ENCODE measurements at places on chromosomes 1 and 21.

DNA sequence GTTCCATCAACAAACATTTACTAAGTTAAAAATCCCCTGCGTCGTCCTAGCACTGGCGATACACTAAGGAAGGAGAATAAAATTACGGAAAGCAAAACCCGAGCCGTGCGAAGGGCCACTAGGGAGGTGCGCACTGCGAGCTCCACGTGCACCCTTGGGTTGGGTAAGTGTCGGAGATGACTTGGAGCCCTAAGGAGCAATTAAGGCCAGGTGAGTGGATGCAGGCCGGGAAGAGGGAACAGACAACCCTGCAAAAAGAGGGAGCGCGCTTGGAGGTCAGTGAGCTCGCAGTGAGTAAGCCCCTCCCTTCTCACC lies 704 bp downstream of the WDR4 start:
- DNase-seq, result no peak

DNA sequence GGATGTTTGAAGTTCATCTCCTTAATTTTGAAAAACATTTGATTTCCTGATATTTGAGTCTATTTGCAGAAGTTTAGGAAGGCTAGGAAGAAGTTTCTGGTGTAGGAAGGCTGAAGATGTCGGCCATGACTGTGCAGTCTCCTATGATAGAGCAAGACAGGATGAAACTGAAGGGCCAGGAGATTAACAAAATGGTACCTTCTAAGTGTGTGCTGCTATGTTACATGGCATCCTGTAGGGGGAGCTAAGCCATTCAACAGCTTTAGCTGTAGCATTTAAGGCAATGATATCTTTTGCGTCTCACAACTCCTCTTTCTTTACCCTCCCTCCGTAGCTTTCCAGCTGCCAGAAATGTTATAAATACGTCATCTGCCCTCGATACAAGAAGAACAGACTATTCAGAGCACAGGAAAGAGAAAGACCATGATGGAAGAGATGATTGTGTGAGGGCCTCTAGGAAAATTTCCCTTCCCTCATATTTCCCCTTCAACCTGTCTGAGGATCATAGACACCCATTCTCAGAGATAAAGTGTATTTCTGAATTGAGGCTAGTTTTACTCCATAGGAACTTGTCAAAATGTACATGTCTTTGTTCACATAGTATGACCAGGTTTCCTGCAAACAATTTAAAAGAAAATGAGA lies 61.1 kb downstream of the XCL1 start:
- DNase-seq, result no peak

DNA sequence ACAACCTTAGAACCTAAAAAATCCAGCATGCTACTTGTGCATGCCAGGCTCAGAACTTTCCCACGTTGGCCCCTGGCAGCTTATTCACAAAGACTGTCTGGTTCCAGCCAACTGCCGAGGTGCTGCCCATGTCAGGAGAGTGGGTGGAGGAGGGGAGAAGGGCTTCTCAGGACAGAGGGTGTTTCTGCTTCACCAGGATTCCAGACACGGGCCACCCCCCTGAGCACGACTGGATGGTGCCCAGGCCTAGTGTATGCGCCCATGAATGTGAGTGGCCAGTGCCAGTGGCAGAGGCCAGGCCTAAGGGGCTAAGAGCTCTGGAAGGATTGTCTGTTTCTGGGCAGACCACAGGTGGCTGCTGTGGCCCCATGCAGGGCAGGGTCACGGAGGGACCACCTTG lies 148.2 kb upstream of the COL6A1 start:
- no peak for DNase-seq

GRCh38 chr1:25704267-25704691 lies 87.7 kb downstream of the MAN1C1 start:
- no peak for DNase-seq

DNA sequence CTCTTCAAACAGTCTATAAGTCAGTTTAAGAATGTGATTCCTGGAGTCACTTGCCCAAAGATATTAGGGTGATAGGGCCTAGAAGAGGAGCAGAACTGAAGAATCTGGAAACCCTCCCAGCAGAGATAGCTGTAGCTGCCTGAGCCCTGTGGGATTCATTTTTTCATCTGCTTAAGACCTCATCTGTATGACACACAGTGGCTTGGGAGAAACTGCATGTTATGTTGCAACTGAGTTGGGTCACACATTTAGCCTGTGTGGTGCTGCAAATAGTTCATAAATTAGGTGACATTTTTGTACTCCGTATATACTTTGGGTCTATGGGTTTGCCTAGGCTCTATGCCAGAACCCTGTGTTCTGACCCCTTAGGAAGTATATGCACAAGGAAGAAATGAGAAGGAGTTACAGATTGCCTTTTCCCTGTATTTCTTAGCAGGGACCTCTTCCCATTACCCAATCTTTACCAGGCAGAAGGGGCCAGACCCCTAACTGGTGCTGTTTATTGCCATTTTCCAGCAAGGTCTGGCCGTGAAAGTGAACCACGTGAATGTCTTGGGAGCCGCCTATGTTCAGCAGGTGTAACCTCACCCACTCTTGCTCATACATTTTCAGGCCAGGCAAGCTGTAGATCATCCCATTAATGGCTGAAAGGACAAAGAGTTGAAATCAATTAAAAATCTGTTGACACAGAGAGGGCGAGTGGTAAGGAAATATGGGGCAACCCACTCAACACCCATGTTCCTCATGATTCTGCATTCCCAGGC lies 41.9 kb upstream of the SLC19A2 start:
- no peak for DNase-seq

- peak; percentile 34 for DNase-seq
Observed at GRCh38 chr1:110370827-110371226, 20.0 kb downstream of the SLC16A4 start.

- no peak for DNase-seq
Observed at GRCh38 chr21:38807986-38808385, 2.3 kb downstream of the ETS2 start.

DNA sequence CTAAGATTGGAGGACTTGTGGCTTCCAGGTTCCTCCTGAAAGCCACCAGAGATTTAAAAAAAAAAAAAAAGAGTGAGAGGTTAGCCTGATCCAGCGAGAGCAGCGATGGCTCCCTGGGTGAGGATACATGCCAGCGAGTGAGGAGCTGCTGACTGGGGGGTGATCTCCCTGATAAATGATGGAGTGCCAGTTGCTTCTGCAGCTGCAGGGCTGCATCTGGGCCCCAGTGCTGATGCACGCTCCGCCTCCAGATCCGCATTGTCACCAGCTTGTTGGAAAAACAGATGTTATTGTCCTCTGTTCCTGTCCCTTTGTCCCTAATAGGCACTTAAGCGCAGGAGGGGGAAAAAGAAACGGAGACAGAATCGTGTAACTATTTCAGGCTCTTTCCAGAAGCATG lies 28.6 kb downstream of the UBIAD1 start:
- no peak for DNase-seq

- DNase-seq, result no peak
Observed at GRCh38 chr1:192630521-192631287, 5.2 kb upstream of the RGS13 start.

GRCh38 chr1:10489291-10490055 lies 14.7 kb downstream of the PEX14 start:
- no peak for DNase-seq

- DNase-seq, result no peak
Observed at GRCh38 chr1:81582467-81582986, 218.2 kb upstream of the ADGRL2 start.

GRCh38 chr1:36910886-36911540 lies 123.3 kb downstream of the GRIK3 start:
- DNase-seq, result no peak

- DNase-seq, result no peak
Observed at GRCh38 chr1:239786464-239786863, 305.2 kb upstream of the FMN2 start.

DNA sequence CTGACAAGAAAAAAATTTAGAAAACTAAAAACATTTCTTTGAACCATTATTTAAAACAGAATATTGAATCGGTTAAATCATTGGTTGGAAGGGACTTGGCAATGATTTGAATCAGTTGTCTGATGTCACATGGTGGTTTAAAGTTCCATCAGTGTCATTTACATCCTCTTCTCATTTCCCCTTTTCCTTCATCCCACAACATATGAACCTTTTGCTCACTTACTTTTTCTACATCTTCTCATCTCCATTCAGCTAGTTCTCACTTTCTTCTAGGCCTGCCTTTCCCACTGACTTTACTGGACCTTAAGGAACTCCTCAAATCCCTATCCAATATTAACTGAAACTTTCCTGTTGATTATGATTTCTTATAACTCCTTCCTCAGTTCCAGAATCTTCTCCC lies 58.5 kb downstream of the PHACTR4 start:
- no peak for DNase-seq

DNA sequence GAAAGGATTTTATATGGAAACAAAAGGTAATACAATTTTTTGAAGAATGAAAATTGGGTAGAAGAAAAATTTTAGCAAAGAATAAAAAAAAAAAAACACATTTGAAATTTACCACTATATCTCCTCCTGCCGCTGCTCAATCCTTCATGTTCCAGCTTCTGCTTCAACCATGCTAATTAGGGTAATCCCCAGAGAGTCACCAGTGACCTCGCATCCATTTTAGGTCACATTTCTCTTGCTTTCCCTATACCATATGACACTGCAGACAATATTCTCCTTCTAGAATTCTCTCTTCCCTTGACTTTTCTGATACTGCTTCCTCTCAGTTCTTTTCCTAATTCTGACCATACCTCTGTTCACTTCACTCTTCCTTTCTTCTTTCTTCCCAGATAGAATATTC lies 237.1 kb downstream of the USH2A start:
- no peak for DNase-seq

DNA sequence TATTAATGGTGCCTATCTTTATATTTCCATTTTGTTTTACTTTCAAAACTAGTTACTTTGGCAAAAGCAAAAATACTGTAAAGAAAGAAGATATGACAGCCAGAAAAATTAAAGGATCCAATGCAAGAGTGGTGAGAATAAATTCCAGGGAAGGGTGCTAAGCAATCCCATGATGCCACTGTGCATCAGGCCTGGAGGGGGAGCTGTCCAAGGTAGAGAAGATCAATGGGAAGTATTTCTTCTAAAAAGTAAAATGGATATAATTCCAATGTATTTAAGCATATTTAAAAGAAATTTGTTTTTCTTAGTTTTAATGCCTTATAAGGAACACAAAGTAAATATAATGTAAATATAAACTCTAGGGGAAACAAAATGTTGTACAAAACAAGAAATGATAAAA lies 1382.2 kb upstream of the B3GALT2 start:
- no peak for DNase-seq

DNA sequence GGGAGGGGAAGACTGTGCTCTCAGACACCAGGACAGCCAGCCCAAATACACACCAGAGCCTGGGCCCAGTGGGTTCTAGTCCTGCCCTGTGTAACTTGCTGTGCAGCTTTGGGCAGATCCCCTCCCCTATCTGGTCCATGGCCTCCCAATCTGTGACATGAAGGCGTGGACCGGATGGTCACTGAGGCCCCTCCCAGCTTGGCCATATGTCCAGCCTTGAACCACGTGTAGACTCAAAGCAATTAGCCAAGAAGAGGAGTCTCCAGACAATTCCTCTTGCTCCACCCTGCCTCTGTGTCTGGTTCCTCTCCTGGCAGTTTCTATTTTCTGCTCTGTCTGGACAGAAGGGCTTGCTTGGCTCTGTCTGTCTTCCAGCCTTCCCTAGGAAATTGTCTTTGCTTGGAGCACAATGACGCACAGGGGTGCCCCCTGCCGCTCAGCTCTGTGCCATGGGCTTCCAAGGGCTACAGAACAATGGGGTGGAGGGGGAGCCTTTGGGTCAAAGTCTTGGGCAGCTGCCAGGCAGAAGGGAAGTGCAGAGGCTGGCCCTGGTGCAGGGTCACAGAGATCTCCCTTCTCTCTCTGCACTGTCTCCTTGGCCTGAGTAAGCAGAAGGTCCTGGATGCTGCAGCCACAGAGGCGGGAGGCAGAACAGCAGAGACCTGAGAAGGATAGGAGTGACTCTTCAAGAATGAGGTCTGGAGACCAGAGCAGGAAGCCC lies 66.1 kb downstream of the TENT5C start:
- DNase-seq, result no peak

GRCh38 chr21:41901099-41901498 lies 22.0 kb upstream of the PRDM15 start:
- DNase-seq, result no peak

DNA sequence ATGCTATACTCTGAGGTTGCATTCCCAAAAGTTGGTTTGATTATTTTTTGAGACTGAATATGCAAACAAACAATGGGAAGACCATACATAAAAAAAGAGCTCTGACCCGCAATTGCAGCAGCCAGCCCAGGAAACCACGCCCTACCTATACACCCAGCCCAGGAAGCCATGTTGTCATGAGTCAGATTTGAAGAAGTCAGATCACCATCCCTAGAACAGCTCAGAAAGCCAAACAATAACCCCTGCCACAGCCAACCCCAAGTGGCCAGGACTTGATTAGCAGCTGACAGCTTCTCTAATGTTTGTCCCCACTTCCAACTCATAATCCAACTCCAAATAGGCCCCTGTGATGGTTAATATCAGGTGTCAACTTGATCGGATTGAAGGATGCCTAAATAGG lies 621.9 kb downstream of the NPHP4 start:
- DNase-seq, result no peak

DNA sequence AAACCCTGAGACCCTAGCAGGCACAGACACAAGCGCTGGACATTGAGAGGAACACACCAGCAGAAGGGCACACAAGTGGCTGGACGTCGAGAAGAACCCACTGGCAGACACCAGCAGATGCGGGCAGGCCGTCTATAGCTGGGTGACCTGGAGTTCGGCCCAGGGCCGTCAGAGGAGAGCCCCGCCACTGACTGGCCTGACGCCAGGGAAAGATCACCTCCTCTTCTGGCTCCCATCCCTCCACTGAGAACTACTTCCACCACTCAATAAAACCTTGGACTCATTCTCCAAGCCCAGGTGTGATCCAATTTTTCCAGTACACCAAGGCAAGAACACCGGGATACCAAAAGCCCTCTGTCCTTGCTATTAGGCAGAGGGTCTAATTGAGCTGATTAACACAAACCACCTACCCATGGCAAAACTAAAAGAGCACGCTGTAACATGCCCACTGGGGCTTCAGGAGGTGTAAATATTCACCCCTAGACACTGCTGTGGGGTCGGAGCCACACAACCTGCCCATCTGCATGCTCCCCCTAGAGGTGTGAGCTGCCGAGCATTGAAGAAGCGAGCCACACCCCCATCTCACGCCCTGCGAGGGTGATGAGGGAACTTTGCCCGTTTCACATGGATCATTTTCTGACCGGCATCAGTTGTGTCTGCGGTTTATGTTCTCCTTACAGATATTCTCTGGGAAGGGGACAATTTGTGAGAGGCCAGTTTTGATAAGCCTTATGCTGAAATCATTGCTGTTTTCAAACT lies 104.8 kb downstream of the HLX start:
- DNase-seq, result no peak

DNA sequence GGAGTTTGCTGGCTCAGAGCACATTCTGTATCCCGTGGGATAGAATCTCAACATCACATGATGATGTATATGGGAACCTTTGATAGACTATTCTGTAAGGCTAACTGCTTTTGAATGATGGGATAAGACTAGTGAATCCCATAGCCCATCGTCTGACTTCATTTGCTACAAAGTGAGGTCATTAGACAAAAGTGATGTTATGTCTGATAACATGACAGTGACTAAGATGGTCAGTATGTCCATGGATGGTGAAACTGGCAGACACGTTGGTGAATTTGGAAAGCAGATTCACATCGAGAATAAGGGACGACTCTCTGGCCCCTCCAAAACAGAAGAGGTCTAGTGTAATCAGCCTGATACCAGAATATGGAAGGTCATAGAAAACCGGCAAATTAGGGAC lies 108.4 kb downstream of the HHAT start:
- DNase-seq, result no peak

- no peak for DNase-seq
Observed at GRCh38 chr1:105088166-105088565, 1338.5 kb downstream of the AMY1C start.
